Activated naive CD8-positive, alpha-beta T cell treated with anti-CD3 and anti-CD28 coated beads for 36 hours (primary cell): ENCODE measurements at places on chromosomes 7 and 10.

DNA sequence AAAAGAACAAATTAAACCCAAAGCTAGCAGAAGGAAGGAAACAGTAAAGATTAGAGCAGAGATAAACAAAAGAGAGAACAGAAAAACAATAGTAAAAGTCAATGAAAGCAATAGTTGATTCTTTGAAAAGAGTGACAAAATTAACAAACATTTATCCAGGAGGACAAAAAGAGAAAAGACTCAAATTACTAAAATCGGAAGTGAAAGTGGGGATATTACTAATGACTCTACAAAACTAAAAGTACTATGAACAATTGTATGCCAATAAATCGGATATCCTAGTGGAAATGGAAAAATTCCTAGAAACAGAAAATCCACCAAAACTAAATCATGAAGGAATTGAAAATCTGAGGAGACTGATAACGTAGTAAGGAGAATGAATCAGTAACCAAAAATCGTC is 96.3 kb downstream of the SNX13 start:
- DNase-seq: no peak

DNA sequence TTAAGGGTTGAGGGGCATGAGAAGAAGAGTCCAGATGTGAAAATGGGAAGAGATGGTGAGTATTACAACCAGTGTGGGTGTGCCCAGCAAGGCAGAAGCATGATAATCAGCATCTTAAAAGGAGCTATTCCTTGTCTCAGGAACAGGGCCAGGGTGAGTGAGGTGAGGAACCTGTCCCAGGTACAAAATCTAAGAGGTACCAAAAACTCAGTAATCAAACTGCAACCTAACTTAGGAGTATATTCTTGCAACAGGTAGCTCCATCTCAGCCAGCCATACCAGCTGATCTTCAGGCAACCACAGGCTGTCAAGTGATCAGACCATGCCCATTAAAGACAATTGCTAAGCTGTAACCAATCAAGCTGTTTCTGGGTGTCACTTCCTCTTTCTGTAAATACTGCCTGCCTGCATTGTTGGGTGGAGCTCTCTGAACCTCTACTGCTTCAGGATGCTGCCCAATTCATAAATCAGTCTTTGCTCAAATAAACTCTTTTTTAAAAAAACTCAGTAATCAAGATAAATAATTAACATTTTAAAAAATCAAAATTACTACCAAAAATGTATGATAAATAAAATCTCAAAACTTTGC is 7.4 kb downstream of the KEL start:
- no peak for DNase-seq

GRCh38 chr10:5983774-5984173 is 6.4 kb upstream of the IL15RA start:
- DNase-seq: no peak

DNA sequence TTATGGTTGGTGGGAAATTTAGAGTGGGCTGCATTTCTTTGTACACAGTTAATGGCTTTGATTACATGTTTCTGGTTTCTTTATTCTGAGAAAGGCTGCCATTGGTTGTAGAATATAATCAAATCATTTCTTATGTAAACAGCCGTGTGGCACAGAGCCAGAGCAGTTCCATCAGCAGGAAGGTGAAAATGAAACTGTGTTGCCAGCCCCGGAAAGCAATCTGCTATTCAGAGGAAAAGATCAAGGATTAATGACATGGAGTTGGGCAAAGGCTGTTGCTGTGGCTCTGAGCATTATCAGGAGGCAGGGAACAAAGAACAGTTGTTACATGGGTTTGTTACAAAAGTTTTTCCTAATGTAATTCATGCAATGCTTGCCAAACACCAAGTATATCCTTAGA is 74.2 kb upstream of the ZNF716 start:
- DNase-seq: no peak

- no peak for DNase-seq
Measured at GRCh38 chr10:21352886-21353285, 172.6 kb downstream of the SKIDA1 start.

DNA sequence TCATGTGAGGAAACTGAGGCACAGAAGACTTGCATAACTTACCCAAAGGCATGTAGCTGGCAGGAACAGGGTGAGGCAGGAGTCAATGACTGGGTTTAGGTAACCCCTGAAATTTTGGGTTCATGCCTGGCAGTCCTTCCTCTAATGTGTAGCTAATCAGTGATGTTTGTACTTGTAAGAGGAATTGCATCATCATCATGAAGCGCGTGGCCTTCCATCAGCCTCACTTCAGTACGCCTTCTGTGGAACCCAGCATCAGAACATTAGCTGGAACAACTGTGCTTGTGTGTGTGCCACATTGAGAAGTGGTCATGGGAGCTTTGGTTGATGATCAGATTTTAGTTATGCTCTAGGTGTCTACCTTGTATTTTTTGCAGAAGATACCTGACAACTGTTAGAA is 18.2 kb upstream of the STMP1 start:
- no peak for DNase-seq

DNA sequence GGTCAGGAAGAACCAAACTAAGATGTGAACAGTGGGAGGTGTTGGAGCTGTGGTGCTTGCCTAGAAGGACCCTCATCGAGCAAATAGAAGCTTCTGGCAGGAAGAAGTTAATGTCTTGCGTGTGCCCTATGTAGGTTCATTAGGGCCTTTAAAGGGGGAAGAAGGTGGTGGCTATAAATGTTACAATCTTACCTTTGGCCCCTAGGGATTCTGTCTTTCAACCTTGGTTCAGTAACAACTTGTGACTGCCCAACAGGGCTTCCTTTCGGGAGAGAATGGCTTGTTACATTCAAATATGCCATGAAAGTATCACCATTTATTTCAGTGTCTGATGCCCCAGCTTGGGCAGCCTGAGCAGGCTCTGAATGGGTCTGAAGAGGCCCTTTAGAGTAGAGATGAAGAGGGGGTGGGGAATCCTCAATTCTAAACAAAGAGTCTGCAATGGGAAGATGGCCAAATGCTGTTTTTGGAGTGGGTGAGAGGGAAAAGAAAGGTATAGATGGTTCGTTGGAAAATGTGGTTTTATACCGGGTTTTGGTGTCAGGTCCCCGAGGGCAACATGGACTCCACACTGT is 108.0 kb downstream of the TCF7L2 start:
- DNase-seq: no peak

DNA sequence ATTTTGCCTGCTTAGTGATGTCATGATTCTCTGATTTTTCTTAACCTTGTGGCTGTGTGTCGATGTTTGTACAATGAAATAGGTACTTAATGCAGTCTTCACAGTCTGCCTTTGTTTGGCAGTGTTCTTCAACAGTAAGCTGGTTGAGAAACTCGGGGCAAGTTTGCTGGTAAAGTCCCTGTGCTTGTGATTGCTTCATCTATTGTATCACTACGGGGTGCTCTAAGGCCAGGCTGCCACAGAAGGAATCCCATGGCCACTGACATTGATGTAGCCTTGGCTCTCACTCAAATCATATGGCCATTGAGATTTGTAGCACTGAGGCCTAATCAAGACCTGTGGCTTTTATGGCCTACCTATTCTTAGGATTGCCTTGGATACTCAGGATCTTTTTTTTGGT is 33.5 kb upstream of the PRSS37 start:
- no peak for DNase-seq
